ENCODE measurements at places on chromosomes 2 and 18. TPM values are rescaled to one million over a fixed set of nuclear protein-coding genes. Genes with fewer than 3 reads are reported as not detected.

Gene PJVK
- 13.6 TPM for polyA plus RNA-seq

Gene MAPRE3
- polyA plus RNA-seq, result 9.1 TPM

Gene ATOH8
- polyA plus RNA-seq, result 36.0 TPM

Gene XPO1
- 349 TPM for polyA plus RNA-seq

Gene SRD5A2
- polyA plus RNA-seq, result 0.04 TPM

Gene ALK
- polyA plus RNA-seq, result 0.06 TPM

Gene AQP12A
- polyA plus RNA-seq, result not detected

Gene ZNF513
- 16.4 TPM for polyA plus RNA-seq

Gene LIPG
- 8.8 TPM for polyA plus RNA-seq

Gene PCBP1
- 183 TPM for polyA plus RNA-seq

Gene SERPINB13
- polyA plus RNA-seq, result not detected

Gene CROCC2
- polyA plus RNA-seq, result 2.1 TPM

Gene DTNA
- polyA plus RNA-seq, result 13.0 TPM

Gene DTYMK
- 41.2 TPM for polyA plus RNA-seq
